T-helper 9 cell (primary cell): ENCODE measurements at places on chromosomes 4 and X.

- DNase-seq = no peak
Measured at GRCh38 chrX:19836337-19836736, 51.1 kb downstream of the SH3KBP1 start.

DNA sequence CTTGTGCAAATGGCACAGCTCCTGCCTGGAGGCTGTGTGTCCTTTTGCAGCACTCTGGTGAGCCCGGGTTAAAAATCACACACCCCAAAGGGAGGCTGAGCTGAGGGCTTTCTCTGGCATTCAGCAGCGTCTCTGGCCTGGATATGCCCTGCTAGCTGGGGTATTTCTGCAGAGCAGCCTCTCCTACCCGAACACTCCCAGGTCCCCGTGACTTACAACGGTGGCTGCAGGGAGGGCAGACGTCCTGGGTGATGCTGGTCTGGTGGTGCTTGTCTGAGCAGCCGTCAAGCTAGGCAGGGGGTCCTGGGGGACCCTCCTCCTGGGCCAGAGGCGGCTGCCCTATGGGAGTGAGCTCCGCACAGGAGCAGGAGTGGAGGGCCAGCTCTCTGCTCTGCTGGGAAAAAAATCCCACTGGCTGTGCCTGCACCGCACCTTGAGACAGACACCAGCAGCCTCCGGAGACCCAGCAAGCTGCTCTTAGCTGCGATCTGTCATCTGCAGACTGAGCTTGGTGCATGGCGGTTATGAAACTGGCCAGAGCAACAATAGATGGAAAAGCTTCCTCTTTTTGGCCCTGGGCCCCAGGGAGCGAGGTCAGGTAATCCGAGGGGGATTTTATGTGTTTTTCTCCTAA lies 41.3 kb upstream of the ASMTL start:
- no peak for DNase-seq

DNA sequence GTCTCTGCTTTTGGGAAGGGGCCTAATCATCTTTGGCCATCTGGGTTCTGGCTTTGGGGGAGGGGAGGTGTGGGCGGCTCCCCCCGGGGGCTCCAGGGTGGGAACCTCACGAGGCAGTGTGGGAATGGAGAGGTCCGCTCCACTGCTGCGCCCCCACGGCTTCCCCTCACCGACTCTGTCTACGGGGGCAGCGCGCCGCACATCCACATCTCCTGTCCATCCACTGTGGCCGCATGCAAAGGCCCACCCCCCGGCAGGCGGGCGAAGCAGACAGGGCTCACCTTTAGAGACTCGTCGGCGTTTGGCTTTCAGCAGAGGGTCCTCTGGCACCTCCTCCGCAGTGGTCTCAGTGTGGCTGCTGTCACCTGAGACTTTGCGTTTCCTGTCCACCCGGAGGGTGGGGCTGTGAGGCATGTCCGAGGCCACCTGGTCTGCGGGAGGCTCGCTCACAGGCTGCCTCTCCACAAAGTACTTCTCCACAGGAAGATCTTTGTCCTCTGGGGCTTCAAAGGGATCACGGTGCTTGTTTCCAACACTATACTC lies 33.6 kb downstream of the BCOR start:
- no peak for DNase-seq

DNA sequence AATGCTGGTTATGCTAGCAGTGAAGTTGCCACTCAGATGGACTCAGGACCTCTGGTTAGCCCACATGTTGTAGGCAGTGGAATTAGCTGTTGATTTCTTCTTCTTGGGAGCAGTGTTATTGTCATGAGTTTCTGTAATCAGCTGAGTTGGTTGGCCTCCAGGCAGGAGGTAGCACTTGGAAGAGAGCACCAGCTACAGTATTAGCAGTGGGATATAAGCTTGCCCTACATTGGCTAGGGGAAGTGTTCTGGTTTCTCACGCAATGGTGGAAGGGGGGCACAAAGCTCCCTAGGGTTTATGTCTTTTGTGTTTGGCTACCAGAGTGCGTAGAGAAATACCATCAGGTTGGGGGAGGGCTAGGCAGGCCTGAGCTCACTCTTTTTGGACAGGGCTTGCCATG lies 34.0 kb upstream of the UCP1 start:
- no peak for DNase-seq

DNA sequence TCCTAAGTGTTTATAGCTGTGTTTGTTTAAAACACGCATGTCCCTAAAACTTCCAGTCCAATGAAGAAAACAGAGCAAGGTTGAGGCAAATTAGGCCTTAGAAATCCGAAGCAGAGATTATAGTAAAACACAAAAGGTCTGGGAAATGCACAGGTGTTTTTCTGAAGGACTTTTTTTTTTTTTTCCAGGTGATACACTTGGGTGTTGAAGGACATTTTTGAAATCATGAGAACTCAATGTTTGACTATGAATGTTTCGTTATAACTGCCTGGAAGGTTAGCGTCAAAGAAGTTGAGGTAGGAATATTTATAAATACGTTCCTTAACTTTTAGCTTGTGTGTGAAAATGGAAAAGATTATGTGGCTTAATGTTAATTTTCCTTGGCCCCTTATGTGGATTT lies 45.5 kb downstream of the FHIP1A start:
- no peak for DNase-seq
